Left renal pelvis (tissue), 4 donors: ENCODE measurements at places on chromosomes 12 and 14. TPM values are rescaled to one million over a fixed set of nuclear protein-coding genes. Genes with fewer than 3 reads are reported as not detected.

The ABCD2 gene
- 0.03 TPM for polyA plus RNA-seq

The POU6F1 gene
- 8.3 TPM for polyA plus RNA-seq

The HOXC10 gene
- polyA plus RNA-seq: 62.0 TPM

DNA sequence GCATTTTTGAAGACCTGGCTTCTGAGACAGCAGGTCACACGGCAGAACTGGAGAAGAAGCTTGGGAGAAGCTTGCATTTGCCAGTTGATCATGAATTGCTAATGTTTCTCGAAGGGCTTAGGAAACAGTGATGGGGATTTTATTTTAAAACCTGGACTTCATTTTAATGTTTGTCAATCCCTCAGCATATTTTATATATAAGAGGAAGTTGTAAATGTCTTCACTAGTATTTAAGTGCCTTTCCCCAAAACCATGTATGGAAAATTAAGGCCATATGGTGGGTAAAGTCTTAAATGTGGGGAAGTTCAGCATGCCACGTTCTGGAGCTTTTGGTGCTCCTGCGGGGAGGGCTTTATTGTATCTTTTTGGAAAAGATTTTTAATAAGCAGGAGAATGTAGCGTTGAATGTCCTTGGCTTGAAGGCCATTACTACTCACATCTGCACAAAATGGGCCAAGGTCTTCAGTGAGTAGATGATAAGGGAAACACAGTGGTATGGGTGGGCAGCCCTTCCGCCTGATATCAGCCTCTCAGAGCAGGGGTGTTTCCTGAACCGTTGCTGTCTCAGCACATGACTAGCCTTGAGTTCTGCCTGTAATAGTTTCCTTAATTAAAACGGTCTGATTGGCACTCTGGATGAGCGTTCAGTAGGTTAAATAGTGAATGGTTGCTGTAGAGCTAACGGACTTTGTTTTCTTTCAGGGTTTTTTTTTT lies 511.4 kb downstream of the PCNX1 start:
- DNase-seq: no peak

DNA sequence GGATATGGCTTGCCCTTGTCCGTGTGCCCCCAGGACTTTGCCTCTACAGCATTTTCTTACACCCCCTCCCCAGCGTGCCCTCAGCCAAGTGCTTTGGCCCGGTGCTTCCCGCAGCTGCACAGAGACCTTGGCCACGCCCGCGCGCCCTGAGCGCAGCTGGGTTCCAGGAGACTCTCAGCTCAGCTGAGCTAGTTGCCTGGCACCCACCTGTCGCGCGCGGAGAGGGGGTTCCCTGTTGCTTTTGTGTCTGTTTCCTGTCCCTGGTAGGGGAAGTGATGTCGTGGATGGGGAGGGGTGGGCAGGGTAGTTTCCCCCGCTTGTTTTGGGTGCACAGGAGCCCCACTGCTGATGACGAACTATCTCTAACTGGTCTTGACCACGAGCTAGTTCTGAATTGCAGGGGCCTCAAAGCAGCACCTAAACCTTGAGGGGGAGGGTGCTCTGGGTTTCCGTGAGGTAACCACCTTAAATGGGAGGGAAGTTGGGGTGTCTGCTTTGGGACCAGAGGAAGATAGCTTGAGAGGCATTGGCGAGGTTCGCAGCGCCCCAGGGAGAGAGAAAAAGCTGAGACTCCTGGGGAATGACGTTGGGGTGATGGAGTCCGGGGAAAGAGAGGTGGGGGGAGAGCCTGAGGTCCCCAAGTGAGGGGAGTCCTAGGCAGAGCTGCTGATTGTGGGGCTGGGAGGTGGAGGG lies 1.5 kb downstream of the DIO3 start:
- DNase-seq: no peak

- DNase-seq: no peak
Measured at GRCh38 chr12:72278894-72279293, 6.7 kb downstream of the TRHDE start.

DNA sequence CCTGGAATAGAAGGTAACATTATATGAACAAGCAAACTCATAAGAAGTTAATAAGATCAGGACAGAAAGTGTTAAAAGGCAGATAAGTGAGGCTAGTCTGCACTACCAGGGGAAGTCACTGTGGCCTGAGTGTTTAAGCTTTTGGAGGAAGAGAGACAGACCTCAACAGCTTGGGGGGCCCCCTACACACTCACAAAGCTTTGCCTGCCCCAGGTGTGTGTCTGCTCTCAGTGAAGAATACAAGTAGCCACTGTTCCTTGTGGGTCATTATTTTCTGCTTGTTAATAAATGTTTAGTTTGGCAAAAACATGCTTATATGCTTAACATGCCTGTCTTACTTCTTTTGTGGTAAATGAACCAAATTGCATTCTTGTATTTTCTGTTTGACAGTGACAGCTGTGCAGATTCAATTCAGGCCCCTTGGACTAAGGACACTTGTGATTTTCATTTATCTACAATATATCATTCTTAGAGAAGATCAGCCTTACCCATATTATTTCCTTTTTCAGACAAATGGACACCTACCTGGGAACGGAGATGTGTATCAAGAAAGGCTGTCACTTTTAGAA lies 50.7 kb upstream of the C12orf71 start:
- DNase-seq: no peak

DNA sequence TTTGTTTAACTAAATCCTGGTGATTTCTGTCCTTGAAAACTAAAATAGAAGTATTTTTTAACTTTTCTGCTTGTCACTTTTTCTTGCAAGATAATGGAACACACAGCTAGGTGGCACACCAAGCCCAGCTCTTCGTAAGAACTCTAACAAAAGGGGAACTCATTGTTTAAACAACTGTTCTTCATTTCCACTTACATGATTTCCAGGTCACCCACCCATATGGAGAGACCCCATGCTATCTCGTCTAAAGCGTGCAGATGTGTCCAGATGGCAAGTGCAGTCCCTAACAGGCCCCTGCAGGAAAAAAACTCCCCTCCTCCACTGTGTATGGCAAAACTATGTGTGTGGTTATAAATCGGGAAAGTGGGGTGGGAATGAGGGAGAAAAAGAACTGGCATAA lies 43.3 kb upstream of the NT5DC3 start:
- DNase-seq: no peak
